ENCODE measurements at places on chromosomes 5 and 9.

- DNase-seq: no peak
Observed at GRCh38 chr5:153953411-153953810, 85.3 kb downstream of the FAM114A2 start.

DNA sequence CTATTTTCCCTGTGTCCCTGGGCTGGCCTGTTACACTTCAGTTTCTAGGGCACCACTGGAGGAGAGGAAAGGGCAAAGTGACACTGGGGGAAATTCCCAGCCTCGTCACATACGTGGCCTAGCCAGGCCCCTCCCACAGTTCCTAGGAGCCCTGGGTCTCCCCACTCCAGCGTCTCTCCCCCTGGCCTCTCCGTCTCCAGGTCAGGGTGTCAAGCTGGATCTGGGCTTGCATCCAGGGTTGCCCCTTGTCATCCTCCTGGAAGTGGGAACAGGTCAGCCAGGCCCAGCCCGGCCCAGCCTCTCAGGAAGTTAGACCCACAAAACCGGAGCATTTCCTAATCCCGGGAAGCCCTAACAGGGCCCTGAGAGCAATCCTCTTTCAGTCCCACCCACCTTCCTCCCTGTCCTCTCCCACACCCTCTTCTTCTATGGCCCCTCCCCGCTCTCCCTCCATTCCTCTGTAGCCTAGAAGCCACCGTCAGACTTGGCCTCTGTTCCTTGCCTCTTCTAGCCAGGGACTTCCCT lies 4.7 kb upstream of the TNIP1 start:
- DNase-seq: no peak

DNA sequence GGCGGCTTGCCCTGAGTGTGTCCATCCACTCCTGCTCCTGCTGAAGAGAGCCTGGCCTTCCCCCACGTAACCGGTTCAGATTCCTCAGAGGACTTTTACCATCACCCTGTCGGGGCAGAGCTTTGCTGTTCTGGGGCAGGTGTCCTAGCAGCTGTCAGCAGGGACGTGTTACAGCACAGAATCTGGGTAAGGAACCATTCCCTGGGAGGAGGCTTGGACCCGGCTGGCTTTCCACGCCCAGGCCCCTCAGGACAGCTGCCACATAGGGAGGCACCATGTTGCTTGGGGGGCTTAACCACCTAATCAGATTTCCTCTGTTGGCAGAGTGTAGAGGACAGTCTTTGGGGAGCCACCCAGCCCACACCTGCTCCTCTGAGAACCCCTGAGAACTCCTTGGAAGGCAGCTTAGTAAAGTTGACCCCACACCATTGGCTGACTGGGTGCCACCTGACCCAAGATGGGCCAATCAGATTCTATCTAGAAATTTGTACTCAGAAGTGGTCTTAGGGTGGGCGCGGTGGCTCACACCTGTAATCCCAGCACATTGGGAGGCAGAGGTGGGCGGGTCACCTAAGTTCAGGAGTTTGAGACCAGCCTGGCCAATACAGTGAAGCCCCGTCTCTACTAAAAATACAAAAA lies 23.3 kb upstream of the EEIG1 start:
- DNase-seq: no peak

GRCh38 chr9:31314241-31314640 lies 1070.2 kb upstream of the ACO1 start:
- DNase-seq: no peak

- DNase-seq: no peak
Observed at GRCh38 chr5:56350597-56351170, 117.6 kb upstream of the ANKRD55 start.

- no peak for DNase-seq
Observed at GRCh38 chr5:40381016-40381415, 298.7 kb upstream of the PTGER4 start.

DNA sequence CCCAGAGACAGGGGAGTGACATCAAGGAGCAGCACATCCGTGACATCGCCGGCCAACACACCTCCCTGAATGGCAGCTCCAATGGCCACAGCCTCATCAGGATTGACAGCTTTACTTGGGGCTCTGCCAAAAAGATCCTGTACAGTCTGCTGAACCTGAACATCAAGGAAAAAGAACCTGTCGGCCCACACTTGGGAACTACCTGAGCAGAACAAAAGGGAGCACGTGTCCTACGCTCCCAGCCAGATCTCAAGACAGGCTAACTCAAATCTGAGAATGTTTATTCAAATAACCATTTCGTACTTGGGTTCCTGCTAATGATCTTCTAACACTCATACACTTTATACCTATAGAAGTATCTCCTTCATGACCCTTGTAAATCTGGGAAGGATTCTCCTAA lies 15.3 kb downstream of the HSPA9 start:
- DNase-seq: no peak

DNA sequence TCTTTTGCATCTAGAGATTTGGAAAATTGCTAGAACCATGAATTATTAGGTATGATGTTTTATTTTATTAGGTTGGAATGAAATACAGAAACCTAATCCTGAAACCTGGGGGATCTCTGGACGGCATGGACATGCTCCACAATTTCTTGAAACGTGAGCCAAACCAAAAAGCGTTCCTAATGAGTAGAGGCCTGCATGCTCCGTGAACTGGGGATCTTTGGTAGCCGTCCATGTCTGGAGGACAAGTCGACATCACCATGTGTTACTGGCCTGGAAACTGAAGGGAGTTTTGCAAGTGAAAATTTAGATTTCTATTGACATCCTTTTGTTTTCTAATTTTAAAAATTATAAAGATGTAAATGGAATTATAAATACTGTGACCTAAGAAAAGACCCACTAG lies 100.7 kb downstream of the NLN start:
- DNase-seq: no peak

- DNase-seq: no peak
Observed at GRCh38 chr9:76803083-76803482, 38.8 kb downstream of the PCA3 start.

GRCh38 chr5:149056616-149057165 lies 6.2 kb downstream of the SH3TC2 start:
- DNase-seq: no peak

DNA sequence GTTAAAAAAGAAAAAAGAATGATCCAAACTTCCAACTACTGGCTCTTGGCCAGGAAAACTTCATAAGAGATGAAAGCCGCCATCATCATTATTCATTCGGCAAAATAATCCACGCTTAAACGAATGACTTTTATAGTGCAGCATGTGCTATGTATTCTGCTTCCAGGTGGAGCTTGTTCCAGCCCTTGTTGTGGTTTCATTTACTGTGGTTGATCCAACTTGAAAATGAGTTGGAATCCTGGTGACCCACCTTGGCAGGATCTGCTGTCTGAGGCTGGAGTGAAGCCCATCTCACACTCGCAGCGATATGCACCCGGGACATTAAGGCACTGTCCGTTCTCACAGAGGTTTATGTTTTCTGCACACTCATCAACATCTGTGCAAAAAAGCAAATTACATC lies 209.6 kb downstream of the FBN2 start:
- DNase-seq: no peak

- DNase-seq: no peak
Observed at GRCh38 chr9:131980267-131981016, 99.2 kb downstream of the MED27 start.

GRCh38 chr5:83450183-83450966 lies 21.2 kb upstream of the VCAN start:
- no peak for DNase-seq

DNA sequence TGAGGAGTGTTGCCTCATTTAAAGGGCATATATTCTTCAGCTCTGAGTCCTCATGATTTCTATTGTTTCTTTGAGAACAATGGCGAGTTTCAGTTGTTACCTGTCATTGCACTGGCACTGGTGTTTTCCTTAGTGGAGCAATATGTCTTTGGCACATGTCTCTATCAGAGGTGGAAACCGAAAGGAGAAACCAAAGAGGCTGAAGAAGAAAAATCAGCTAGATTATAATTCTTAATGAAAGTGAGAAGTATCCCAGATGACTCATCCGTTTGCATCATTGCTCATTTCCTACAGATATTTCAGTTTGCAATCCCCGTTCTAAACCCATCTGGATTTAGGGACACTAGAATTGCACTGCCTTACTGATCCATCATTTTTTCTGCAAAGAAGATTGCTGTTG lies 324.6 kb downstream of the TMEM232 start:
- DNase-seq: no peak

GRCh38 chr9:95133325-95133705 lies 184.2 kb downstream of the FANCC start:
- no peak for DNase-seq

DNA sequence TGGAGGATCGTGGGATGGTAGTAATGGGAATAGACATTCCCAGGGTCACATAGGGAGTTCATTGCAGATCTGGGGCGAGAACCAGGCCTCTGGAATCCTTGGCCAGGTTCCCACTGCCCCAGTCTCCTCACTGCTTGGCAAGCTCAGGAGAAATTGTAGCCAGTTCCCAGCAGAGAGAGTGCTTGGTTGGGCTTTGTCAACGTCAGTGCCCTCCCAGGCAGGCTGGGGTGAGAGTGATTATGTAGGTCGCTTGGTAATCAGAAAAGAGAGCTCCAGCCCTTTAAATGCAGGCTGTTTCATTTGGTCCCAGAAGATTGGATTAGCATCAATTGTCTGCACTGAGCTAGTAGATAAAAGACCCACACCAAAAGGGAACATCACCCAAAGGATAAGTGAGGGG lies 51.8 kb upstream of the GALNT10 start:
- no peak for DNase-seq

DNA sequence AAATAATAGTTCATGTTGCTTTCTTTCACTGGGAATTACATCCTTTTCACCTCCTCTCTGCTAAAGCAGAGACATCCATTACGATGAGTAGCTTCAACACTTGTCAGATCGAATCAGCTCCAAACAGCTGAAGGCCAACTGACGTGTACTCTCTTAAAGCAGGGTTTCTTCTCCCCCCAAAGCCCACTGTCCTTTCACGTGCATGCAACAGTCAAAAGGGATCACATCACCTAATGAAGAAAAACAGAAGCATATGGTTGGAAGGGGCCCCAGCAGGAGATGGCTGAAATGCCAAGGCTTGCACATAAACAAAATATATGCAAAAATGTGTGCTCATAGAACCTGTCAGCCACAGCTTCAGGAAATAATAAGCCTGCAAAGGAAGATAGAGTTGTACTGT lies 421.6 kb downstream of the ANXA1 start:
- no peak for DNase-seq

- no peak for DNase-seq
Observed at GRCh38 chr9:75866273-75866871, 24.1 kb upstream of the PCSK5 start.

- no peak for DNase-seq
Observed at GRCh38 chr5:151745071-151745705, 13.2 kb downstream of the ATOX1 start.

GRCh38 chr5:156914371-156914737 lies 48.7 kb downstream of the TIMD4 start:
- DNase-seq: no peak

GRCh38 chr9:21506626-21507482 lies 24.7 kb upstream of the IFNE start:
- DNase-seq: no peak

- DNase-seq: no peak
Observed at GRCh38 chr5:170109059-170110031, 3.6 kb downstream of the FOXI1 start.

DNA sequence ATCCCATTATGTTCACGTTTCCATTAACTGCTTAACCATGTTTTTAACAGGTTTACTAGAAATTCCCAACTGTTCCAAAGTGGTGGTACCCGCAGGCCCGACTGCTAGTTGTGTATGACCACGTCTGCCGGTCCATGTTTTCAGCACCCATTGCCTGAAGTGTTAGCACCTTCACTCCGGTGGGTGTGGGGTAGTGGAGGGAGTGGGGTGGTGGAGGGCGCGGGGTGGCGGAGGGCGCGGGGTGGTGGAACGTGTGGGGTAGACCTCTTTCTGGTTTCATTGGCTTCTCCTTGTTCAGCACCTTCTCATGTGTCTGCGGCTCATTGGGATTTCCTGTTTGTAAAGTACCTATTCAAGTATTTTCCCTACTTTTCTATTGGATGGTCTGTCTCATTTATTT lies 37.7 kb downstream of the TPPP start:
- no peak for DNase-seq

DNA sequence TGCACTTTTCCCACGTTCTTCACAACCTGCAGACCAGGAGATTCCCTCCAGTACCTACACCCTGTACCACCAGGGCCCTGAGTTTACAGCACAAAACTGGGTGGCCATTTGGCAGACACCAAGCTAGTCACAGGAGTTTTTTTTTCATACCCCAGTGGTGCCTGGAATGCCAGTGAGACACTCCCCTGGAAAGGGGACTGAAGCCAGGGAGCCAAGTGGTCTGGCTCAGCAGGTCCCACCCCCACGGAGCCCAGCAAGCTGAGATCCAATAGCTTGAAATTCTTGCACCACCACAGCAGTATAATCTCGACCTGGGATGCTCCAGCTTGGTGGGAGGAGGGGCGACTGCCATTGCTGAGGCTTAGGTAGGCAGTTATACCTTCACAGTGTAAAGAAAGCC lies 26.3 kb upstream of the SMC5 start:
- no peak for DNase-seq

GRCh38 chr5:150485693-150486401 lies 22.1 kb upstream of the NDST1 start:
- DNase-seq: peak; percentile 2

DNA sequence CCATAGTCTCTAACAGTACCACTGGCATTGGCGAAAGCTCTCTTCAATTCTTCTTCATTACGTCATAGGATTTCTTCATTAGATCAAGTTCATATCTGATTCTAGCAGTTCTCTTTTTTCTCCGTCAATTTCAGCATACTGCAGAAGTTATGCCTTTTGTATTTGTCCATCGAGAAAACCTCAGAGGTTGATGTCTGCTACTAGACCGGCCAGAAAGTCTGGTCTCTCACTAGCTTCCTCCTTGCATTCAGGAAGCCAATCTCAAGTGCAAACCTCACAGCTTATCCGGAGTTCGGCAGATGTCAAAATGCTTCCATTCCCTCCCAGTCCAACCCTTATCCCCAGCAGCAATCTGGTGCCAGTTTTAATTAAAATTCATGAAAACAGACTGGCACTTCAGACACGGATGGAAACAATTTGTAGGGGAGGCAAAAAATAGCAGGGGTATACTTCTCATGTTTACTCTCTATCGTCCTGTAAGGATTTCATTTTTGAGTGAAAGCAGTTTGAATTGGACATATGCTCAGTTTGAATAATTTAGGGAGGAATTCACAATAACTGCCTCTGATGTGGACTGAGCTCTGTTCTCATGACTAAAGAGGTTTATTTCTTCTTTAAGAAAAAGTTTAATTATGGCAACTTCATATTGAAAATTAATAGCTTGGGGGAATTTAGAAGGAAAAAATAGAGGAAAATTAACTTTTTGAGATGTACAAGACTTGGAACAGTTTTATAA lies 56.4 kb upstream of the TMC1 start:
- DNase-seq: no peak

GRCh38 chr5:66710557-66711088 lies 114.4 kb downstream of the MAST4 start:
- DNase-seq: no peak

DNA sequence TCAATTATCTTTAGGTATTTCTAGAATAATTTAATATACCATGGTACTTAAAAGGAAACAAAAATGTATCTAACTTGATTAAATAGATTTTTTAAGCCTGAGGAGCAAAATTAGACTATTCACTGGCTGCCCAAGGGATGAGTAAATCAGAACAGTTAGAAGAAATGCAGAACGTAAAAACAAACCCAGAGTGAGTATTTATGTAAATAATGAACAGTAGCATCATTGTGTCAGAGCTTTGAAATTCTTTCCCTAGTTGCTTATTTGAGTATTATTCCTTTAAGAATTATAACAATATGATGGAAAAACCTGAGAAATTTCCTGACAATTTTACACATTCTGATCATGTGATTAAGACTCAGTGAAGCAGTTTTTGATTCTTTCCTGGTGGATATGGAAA lies 200.9 kb downstream of the GDNF start:
- DNase-seq: no peak
